ENCODE measurements at places on chromosomes 5 and 9.
A peak's percentile ranks its signal among the peaks of the same experiment; 100 is the strongest.

DNA sequence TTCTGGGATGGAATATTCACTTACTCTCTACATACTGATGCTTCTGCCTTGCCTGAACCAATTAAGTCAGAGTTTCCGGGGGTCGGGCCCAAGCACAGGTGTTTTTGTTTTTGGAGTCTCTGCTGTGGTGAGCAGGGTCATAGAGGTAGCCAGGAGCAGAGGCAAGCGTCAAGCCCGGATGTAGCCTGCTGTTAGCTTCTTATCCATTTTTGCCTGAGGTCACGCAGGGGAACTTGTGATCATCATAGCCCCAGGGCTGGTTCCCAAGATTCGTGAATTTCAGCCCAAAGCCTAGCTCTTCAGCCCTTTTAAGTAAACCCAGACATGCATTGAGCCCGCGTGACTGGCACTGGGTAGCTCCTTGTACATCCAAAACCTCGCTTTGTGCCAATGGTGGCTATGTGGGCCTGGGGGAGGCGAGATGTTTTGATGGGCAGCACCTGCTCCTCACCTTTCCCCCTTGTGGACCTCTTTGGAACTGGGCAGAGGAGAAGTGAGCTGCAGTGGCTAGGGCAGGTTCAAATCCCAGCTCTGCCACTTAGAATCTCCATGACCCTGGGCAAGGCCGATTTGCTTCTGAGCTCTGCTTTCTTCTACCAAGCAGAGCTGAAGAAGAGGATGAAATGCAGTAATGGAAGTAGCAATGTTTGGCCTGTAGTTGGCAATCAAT, 33.7 kb downstream of the FGF18 start:
- no peaks in the 10 kb centered on the region for H3K27me3 ChIP-seq
- peaks cover 9% of the 10 kb centered on the region for H3K36me3 ChIP-seq
- DNase-seq, result no peak
- H3K27ac ChIP-seq, result no peak overlapping the region
- H3K4me3 ChIP-seq, result no peak overlapping the region
- peaks cover 23% of the 10 kb centered on the region for H3K4me1 ChIP-seq

DNA sequence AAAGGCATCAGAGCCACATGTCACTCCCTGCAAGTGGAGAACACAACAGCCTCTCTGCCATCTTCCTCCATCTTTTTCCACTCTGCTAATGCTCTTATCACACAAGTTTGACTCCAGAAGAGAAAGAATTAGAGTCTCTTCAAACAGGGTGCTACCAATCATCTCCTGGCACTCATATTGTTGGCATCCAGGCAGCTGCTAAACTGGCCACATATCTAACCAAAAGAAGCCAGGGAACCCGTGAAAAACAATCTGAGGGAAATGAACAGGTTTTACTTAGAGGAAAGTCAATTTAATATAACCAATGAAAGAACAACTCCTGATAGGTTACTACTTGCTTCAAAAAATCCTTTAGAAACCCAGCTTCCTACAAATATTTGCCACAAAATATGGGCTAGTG, 117.2 kb downstream of the SLC25A46 start:
- no peaks in the 10 kb centered on the region for H3K27me3 ChIP-seq
- H3K4me3 ChIP-seq, result no peak overlapping the region
- no peaks in the 10 kb centered on the region for H3K4me1 ChIP-seq
- no peaks in the 10 kb centered on the region for H3K36me3 ChIP-seq

GRCh38 chr5:137098238-137098637, 400.9 kb downstream of the SPOCK1 start:
- H3K4me1 ChIP-seq, result peaks cover 11% of the 10 kb centered on the region
- no peaks in the 10 kb centered on the region for H3K36me3 ChIP-seq
- no peak for DNase-seq
- no peak overlapping the region for H3K27ac ChIP-seq

DNA sequence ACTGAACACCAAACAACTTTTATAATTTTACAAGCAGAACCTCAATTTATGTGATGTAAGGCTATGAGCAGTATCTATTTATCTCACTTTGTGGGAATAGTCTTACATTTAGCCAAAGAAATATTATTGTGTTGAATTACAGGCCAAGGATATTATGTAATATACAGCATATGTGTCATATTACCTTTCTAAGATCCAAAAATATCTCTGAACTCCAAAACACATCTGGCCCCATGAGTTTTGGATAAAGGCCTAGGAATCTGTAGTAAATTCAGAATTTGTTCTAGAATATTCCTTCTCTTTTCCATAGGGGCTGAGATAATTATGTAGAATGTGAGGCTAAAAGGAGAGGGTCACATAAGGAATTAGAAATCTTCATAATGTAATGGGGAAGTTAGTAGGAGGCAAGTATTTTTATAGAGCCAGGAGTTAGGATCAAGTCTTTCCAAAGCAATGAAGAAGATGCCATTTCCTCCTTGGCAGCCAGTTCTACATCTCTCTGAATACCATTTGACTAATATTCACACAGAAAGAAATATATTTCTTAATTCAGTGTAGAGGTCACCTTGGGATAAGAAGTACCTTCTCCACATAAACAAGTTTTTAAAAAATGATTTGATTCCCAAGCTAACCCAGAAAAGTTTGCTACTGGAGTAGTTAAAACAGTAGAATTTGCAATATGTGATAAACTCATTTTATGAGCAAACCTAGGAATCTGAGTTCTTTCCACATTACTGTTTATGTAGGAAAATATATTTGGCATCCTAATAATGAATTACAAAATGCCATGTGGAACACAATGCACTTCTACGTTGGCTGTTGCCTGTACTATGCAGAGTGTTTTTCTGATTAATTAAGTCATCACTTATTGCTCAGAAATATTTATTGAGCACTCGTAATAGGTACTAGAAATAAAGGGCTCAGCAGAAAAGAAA, 20.3 kb upstream of the GRAMD2B start:
- H3K4me3 ChIP-seq, result no peak overlapping the region
- peaks cover 19% of the 10 kb centered on the region for H3K4me1 ChIP-seq
- no peak overlapping the region for H3K27ac ChIP-seq
- DNase-seq, result no peak
- H3K27me3 ChIP-seq, result no peaks in the 10 kb centered on the region

DNA sequence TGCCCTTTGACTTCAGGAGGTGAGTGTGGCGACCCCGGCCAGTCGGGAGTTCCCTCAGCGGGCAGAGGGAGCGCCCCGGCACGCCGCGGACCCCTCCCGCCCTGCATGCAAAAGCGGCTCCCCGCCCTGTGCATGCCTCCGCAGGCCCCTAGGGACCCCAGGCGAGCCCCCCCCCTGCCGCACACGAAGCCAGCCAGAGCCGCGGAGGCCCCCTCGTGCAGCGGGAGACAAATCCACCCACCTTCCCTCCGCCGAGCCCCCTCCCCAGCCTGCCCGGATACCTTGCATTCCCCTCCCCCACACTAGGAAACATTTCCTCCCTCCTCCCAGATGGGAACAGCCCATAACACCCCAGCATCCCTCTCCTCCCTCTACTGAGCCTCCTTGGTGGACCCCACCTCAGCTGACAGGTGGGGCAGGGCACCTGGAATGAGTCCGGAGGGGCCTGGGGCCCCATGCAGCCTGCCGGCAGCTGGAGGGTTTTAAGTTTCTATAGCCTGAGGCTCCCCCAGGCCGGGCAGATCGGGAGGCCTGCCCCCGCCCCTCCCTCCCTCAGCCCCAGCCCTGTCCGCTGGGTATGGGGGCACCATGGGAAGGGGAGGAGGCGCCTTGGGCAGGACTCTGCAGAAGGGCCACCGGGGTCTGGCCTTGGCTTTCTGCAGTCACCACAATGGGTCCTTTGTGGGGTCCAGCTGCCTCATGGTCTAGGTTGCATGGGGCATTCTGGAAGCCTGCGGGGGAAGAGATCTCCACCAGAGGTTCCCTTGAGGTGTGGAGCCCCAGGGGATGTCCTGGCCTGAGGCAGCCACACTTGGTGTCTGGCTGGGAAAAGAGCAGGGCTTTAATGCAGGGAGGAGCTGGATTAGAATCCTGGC, 601 bp downstream of the ERGIC1 start:
- peaks cover 3% of the 10 kb centered on the region for H3K36me3 ChIP-seq
- DNase-seq, result no peak
- H3K27me3 ChIP-seq, result no peaks in the 10 kb centered on the region
- peaks cover 53% of the 10 kb centered on the region for H3K4me1 ChIP-seq
- H3K27ac ChIP-seq, result peak overlapping the region; percentile 91

Measured in left ventricle myocardium inferior (tissue), 1 donor.